ENCODE measurements at places on chromosomes 2 and 18.

GRCh38 chr2:238418999-238419546, 7.7 kb upstream of the ASB1 start:
- DNase-seq, result no peak

DNA sequence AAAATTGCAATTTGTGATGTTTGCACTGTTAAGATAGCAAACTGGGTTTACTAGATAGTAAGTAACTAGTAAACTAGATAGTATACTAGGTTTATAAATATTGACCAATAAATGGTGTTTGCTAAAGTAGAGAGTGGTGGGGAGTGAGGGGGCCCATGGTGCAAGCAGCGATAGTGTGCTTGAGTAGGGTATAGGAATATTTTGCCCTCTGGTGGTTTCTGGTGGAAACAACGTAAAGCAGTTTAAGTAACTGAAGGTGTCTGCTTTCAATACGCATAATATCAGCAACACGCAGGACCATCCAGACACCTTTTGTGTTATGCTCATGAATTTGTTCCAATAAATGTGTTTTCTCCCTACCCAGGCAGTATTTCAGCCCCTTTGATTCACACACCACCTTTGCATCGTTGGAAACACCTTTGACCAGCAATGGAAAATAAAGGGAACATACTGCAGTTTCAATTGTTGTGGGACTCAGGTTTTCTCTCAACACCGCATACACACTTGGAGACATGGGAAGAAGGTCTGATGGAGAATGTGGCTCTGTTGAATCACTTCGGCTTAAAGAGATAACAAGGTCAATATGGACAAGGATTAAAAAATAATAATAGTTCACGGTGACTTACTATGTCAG, 16.7 kb upstream of the STAT1 start:
- peak; percentile 32 for DNase-seq

GRCh38 chr2:239391286-239392071, 9.3 kb downstream of the HDAC4 start:
- no peak for DNase-seq

GRCh38 chr2:149994057-149994728, 406.6 kb upstream of the MMADHC start:
- DNase-seq, result peak; percentile 87

- no peak for DNase-seq
These were observed 80.4 kb downstream of the TNS1 start for GRCh38 chr2:217922101-217923006.

DNA sequence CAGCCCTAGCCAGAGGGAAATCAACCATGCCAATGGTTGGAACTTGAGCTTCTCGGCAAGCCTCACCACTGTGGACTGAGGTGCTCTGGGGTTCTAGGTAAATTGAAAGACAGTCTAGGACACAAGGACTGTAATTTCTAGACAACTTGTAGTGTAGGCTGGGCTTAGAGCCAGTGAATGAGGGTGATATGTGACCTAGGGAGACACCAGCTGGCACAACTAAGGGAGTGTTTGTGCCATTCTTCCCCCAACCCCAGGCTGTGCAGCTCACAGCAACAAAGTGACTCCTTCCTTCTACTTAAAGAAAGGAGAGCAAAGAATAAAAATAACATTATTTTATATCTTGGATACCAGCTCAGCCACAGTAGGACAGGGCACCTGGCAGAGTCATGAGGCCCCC, 1690.7 kb upstream of the TMEFF2 start:
- DNase-seq, result no peak

GRCh38 chr2:98713332-98714015, 17.5 kb downstream of the MGAT4A start:
- DNase-seq, result no peak

DNA sequence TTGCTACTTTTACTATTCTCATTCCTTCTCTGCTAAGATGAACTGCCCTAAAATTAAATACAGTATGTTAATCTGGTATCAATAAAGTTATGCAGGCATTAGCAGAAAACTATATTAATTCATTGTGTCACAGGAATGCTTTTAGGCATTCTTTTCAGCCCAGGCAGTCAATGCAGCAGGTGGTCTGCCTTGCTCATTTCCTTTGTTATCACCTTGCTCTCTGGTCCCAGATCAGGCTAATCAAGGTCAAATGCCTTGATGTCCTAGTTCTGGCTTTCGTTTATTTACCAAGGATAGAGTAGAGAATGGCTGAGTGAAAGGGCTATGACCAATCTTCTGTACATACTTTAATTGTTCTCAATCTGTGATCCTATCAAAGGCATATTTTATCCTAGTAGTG, 1023.6 kb downstream of the TMEM182 start:
- no peak for DNase-seq

DNA sequence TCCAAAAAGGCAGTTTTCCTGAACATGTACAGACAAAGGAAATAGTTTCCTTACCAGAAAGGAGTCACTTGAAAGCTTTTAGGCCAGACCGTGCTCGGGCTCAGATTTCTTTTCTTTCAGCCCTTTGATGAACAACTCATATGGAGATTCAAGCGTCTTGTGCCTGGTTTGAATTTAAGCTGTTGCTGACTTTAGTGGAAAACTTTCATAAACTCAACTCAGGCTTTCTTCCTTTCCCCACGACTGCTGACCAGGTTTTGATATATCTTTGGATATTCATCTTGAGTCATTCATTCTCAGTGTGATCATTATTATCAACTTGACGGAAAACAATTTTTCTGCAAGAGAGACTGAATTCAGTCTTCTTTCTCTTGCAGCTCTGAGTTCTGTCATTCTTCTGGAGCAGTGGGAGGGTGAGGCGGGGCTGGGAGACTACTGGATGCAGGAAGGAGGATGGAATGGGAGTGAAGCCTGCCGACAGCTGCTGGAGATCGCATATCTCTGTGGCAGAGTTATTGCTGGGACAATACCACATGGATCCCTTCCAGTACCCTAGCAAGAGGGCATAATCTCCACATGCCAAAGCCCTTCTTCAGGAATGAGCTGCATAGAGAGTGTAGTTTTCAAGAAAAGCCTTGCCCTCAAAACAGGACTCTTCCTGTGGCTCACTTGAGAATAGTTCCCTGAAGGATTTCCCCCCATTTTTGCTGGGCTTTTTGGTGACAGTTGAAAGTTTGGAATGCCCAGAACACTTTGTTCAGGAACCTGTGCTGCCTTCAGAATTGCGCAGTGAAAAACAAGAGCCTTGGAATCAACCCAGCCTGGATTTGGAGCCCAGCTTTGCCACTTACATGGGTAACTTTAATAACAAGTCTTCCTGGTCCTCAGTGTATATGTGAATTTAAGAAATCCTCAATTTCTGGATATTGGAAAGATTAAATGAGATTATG, 364.4 kb downstream of the ZNF521 start:
- DNase-seq, result no peak

DNA sequence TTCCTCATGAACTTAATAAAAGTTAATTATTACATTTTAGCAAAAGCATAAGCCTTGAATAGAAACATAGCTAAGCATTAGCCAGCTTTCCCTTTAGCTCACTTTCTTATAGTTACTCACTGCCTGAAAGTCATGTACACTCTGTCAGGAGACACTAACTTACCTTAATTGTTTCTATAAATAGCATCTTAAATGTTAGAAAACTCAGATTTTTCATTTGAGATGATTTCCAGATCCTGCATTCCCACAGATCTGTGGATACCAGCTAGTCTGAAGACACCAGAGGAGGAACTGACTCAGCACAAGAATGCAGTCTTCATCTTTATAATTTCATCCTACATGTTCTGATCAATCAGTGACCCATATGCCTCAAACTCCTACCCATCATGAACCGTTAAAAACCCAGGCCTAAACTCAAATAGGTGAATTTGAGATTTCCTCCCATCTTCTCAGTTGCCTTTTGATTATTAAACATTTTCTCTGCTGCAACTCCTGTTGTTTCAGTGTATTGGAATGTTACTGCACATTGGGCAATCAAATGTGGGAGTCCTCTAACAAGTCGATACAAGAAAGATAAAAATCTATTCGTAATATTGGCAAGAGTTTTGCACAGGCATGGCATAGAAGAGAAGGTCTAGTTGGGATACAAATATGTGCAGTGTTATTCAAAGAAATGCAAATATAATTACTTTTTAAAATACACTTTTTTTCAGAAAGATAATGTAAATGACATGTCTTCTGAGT, 857.4 kb upstream of the CDH2 start:
- no peak for DNase-seq

DNA sequence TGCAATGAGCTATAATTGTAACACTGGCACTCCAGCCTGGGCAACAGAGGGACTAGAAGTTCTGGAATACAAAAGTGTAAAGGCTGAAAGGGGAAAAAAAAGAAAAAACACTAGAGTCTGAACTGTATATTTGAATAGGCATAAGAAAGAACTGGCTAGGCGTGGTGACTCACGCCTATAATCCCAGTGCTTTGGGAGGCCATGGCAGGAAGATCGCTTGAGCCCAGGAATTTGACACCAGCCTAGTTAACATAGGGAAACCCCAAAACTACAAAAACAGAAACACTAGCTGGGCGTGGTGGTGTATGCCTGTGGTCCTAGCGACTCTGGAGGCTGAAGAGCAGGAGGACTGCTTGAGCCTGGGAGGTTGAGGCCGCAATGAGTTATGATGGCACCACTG, 70.6 kb downstream of the SAP130 start:
- DNase-seq, result no peak

GRCh38 chr2:6423944-6424343, 441.8 kb downstream of the CMPK2 start:
- DNase-seq, result no peak

DNA sequence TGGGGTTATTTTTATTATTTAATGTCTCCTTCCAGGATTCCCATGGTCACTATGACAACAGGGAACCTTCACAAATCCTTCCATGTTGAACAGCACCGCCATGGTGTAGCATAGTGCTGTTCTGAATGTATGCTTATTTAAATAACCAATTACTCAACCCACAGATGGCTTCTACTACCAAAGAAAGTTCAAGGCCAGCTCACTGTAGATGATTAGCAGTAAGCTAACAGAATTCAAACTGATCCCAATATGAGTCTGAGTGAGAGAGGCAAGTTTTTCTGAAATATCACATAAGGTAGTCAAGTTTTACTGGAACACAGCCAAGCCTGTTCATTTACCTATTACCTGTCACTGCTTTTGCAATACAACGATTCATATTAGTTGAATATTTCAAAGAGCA, 51.2 kb downstream of the CLASP1 start:
- DNase-seq, result no peak

GRCh38 chr2:23639406-23639982, 254.5 kb downstream of the KLHL29 start:
- no peak for DNase-seq

DNA sequence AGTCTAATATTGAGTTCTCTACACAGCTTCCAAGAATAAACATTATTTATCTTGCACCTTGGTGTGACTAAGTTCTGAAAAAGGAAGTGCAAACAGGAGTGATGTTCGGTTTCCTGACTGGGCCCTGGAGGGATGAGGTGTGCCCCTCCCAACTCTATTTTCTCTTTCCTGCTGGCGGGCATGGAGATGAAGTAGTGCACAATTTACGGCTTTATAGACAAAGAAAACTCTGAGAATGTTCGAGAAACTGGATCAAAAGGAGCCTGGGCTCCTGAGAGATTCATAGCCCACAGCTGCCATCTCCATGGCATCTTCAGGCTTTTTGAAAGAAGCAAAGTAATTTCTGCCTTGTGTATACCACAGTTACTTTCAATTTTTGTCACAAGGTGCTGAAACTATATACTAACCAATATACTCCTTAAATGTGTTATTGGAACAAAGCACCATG, 22.3 kb downstream of the LRATD1 start:
- DNase-seq, result no peak

- DNase-seq, result peak; percentile 4
These were observed 178.8 kb upstream of the CHST9 start for GRCh38 chr18:27363872-27364271.

All from LoVo (cell line).